Stimulated activated CD4-positive, alpha-beta T cell treated with anti-CD3 and anti-CD28 coated beads, TNF-alpha, amount 100 ng/mL, for 1 hour (primary cell): ENCODE measurements at places on chromosomes 1 and 21.

DNA sequence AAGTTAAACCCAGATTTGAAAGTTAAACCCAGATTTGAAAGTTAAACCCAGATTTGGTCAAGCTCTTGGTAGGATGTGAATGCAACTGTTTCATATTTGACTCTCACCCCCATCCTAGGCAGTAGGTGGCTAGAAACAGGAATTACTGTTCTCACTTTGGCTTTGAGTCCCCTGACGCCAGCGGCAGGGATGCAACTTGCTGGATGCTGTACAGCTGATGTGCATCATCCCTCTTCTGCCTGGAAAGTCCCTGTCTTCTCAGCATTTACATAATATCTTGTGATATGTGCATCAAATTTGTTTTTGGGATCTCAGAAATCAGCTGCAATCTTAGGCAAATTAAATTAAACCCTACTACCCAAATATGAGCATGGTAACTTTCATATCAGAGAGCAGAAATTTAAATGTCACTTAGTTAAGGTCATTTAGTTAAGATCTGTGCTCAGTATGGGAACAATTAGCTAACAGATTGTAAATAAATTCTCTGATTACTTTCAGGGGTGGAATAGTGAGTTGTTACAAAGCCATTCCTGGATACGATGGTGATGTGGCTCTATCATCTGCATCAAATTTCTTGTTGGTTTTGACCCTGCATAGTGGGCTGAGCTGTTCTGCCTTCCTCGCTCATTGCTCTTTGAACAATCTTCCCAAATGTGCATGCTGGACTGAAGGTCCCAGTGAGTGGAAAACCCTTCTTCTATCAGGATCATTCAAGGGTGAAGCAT is 6.8 kb upstream of the HAO2 start:
- no peak for DNase-seq

DNA sequence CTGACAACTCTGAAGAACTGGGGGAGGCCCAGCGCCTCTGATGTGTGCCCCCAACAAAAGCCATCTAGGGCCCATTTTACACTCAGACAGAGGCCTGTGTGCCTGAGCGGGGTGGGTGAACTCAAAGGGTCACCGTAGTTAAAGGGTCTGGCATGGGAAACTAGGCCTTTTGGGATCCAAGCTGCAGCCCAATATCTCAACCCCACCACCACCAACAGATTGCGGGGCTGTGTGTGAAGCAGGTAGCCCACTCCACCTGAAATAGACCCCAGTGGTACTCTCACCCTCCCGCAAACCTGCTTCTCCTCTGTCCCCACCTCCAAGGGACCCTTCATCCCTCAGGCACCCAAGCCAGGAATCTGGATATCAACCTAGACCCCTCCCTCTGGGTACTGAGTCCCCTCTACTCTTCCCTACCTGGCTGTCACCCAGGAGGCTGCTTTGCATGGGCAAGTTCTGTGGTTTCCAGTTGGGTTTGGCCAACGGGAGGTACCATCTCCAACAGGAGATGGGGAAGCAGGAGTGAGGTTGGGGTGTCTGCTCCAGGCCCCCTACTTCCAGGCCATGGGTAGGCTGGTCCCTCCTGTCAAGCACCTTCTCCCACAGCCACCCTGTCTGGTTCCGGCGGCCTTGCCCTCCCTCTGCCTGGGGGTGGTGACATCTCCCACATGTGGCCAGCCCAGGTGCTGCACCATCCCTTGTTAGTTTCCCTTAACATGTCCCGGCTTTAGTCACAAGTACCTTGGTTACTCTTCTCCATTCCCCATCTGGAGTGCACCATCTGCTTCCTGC is 35.2 kb upstream of the LRP8 start:
- DNase-seq = no peak

DNA sequence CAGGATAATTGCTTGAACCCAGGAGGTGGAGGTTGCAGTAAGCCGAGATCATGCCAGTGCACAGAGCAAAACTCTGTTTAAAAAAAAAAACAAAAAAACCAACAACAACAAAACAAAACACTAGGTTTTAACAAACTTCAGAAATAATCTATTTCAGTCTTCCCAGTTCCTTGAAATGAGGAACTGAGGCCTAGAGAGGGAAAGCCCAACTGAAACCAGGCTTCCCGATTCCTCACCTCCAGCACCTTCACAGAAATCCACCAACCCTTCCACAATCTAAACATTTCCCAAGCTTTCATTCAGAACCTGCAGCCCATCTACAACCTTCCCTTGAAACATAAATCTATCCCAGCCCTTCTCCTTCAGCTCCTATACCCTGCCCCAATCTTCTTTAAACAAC is 612 bp upstream of the CD52 start:
- no peak for DNase-seq

DNA sequence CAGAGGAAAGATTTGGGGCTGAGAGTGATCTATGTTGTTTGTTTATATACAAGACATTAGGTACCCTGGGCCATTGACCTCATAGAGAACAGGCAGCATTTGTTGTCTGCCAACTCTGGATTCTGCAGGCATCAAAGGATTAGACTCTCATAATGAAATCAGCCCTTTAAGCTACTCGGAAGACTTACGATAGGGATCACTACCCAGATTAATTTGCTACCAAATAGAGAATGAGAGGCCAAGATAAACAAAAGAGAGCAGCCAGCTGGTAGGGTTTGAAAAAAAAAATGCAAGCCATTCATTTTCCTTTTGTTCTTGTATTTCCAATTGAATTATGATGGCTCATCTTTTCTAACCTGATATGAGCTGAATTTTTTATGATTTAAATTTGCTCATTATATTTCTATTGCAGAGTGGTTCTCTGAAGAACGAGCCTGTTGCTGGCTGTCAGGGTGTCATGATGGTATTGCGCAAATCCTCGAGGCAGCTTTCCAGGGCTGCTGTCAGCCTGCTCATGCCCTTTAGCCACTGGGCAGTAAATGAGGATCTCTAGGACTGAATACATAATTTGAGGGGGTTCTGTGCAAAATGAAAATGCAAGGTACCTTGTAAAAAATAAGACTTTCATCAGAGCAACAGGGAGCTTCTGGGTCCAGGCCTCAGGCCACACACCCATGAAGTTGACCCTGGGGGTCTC is 116.4 kb upstream of the KCNJ15 start:
- DNase-seq = no peak

GRCh38 chr1:17141441-17142197 is 22.4 kb upstream of the PADI2 start:
- no peak for DNase-seq

GRCh38 chr1:22584001-22584562 is 20.8 kb downstream of the EPHA8 start:
- DNase-seq = no peak

DNA sequence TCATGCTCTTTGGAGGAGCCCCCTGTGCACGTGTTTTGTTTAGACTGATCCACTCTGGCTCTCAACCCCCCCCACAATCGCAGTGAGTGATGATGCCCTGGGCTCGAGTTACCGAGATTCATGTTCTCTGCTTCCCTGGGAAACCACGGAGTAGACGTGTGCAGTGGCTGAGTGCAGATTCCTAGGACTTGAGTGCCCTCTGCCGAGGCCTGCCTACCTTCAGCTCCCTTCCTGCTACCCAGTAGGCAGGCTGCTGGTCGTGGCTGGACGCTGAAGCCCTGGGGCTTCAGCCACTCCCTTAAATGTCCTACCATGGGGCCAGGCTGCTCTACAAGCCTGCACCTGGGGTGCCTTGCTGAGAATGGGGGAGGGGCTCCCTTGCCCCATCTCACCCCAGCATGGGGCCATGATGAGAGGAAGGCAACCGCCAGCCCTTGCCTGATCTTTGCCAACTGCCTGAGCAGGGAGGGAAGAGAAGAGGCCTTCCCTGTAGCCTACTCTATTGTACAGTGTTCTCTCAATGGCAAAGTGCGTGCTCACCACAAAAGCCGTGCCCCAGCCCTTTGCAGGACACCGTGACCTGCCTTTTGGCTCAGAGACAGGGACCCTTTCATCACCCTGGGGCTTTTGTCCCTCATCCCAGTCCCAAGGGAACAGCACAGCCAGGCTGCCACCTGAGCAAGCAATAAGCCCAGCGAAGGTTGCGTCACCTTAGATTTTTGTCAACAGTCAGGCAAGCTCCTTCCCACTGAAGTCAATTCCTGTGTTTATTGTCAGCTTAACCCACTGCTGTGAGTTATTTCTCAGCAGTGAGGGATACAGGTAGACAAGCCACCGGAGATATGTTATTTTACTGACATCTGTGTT is 4.1 kb upstream of the GRIK3 start:
- no peak for DNase-seq

- DNase-seq = no peak
Measured at GRCh38 chr1:109370712-109371340, 26.9 kb downstream of the SORT1 start.

DNA sequence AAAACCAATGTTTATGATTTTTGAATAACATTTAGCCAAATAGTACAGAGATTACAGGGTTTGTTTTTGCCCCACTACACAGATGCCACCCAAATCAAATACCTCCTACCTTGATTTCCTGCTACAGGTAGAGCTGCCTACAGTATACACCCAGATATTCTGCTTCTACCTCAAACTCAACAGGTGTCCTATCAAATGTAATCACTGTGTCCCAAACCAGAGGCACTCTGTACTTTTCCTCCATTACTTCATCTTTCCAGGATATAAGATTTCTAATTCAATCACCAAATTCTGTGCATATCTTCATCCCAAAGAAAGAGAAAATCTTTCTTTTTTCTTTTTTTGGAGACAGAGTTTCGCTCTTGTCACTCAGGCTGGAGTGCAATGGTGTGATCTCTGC is 9.6 kb downstream of the PUM1 start:
- no peak for DNase-seq
